Dermis blood vessel endothelial cell (primary cell): ENCODE measurements at places on chromosomes 16 and 17. TPM values are rescaled to one million over a fixed set of nuclear protein-coding genes. Genes with fewer than 3 reads are reported as not detected.

Gene CTRB1
- not detected in 2 replicates for total RNA-seq

Gene HEATR9
- total RNA-seq = not detected in 2 replicates

Gene KREMEN2
- total RNA-seq = not detected in 2 replicates

Gene MLST8
- total RNA-seq = 16.0 and 25.6 TPM in 2 replicates

DNA sequence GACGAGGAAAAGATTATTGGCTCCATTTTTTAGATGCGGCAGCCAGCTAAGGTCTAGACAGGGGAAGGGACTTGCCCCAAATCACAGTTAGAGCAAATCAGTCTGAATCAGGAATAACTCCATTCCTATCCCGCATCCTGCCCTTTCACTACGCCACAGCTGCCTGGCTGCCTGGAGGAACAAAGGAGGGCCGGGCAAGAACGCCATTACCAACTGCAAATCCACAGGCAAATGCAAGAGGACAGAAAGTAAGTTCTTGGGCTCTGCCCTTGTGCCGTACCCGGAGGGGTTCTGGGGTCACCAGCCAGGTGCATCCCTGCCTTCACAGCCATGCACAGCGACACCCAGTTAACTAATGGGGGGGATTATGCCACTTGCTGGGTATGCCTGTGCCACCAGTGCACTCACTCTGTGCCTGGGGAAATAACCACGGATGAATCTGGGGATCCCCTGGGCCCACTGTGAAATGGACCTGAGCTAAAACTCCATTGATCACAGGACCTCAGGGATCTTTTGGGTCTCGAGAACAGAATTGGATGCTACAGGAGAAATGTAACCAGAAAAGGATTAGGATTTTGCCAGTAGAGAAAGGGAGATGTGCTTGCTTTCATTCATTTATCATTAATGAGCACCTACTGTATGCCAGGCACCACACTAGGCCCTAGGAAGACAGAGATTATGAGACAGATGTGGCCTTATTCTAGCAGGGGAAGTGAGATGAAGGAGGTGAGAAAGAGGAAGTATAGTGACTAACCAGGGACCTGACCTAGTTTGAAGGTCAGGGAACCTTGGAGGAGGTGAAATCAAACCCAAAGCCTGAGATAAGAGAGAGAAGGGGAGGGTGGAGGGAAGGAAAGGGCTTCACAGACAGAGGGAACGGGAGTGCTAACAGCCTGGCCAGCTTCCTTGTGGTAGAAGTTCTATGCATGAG lies 17.7 kb downstream of the BCL7C start:
- peak; percentile 48 for DNase-seq

GRCh38 chr16:72001180-72001874 lies 1.1 kb upstream of the PKD1L3 start:
- no peak for DNase-seq

GRCh38 chr17:30326809-30327208 lies 7.0 kb downstream of the TMIGD1 start:
- no peak for DNase-seq

- peak; percentile 81 for DNase-seq
Observed at GRCh38 chr17:60468371-60468770, 46.1 kb downstream of the CHCT1 start.

GRCh38 chr17:59876107-59876506 lies 16.6 kb downstream of the TUBD1 start:
- no peak for DNase-seq

GRCh38 chr16:11833951-11834695 lies 17.2 kb downstream of the RSL1D1 start:
- no peak for DNase-seq
